ENCODE measurements at places on chromosomes 2 and 18.

GRCh38 chr2:50263728-50264127 is 768.2 kb downstream of the NRXN1 start:
- no peak for DNase-seq

DNA sequence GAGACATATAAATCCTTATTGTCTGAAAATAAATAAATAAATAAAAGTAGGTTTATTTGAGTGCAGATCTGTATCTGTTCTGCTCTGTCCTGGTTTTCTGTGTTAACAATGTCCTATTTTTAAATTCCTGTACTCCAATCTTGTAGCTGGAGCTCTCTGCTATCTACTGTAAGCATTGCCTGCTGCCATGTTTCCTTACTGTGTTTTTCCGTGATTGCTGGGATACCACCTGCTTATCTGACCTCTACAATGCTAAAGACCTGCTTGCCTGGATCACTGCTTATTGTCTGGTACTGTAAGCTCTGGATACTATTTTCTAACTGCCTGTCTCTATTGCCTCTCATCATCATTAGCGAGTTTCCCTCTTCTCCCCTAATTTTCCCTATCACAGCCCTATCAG is 11.6 kb downstream of the PTPN4 start:
- no peak for DNase-seq

DNA sequence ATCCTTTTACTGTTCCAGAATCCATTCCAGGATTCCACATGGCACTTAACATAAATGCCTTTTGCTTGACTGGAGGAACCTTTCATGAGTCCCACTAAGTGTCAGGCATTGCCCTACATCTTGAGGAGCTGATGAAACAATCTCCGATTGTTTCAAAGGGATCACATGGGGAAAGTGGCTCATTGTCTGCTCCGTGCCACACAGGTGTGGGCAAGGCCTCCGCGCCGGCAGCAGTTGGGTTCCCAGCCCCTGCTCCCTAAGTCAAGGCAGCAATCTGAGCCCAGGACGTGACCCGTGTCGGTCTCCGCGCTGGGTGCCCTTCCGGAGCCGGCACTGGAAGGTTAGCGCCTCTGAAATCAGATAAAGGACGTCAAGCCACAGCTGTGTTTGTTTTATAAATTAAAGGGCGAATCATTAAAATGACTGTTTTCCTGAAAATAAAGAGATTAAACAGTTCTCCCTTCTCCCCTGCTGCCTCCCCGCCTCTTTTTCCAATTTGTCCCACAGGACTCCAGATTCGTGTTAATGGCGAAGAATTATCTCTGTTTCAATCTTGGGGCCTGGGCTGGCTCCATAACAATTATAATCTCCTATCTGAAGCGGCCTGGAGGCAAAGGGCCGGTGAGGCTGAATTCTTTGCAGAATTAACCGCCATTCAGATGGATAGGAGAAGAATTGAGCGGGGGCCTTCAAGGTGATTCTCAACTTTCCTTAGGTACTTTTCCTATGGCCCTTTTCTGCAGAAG is 84.3 kb upstream of the FZD7 start:
- DNase-seq, result no peak

DNA sequence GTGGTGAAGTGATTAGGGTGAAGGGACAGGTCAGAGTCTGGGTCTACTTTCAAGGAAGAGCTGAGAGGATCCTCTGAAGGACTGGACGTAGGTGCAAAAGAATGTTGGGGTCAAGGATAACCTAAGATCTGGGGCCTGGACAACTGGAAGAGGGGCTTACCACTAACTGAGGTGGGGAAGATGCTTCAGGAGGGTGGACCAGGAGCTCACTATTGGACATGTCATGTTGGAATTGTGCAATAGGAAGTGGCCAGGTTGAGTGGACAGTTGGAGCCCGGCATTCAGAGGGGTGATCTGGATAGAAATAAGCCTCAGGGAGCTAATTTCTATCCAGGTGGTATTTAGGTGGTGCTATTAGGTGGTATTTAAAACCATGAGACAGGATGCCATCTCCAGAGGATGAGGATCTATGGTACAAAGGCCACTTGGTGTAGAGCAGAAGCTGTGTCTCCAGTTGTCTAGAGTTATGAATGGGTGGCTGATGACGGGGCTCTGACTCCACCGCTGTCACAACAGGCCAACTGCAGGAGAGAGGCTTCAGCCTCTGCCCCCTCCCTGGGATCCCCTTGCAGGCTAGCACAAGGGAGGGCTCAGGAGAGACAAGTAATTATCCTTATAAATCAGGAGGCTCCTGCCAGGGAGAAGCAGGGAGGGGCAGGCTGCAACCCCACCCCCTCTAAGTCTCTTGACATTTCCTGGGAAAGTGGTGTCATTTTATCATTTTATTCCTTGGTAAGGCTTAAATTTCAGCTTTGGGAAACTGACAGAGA is 158.0 kb downstream of the SMAD7 start:
- DNase-seq, result no peak

DNA sequence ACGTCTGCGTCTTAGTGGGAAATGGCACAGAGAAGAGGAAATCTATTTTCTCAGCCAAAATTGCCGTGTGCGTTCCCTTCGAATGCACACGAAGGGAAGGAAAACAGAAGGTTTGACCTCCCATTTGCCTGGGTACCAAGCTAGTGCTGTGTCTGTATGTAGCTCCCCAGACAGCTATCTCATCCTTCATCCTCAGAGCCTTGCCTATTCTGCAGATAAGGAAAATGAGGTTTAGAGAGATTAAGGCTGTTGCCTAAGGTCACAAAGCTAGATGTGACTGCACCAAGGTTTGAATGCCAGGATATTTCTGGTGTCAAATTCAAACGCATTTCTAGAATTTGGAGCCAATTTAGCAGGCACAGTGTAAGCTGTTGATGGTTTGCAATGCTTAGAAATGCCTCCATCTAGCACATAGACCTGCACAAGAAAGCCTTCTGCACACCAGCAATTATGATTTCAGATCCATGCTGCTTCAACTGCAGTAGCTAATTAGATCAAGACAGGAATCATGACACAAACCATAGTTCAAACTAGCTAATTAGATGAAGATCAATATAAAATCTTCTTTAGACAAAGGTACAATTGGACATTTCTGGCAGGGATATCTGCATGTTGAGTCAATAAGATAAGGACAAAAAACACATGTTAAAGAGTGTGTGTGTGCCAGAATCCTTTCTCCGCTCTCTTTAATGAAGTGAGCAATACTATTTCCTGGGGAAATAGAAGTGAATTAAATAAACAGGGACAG is 115.1 kb downstream of the CMPK2 start:
- DNase-seq, result no peak

DNA sequence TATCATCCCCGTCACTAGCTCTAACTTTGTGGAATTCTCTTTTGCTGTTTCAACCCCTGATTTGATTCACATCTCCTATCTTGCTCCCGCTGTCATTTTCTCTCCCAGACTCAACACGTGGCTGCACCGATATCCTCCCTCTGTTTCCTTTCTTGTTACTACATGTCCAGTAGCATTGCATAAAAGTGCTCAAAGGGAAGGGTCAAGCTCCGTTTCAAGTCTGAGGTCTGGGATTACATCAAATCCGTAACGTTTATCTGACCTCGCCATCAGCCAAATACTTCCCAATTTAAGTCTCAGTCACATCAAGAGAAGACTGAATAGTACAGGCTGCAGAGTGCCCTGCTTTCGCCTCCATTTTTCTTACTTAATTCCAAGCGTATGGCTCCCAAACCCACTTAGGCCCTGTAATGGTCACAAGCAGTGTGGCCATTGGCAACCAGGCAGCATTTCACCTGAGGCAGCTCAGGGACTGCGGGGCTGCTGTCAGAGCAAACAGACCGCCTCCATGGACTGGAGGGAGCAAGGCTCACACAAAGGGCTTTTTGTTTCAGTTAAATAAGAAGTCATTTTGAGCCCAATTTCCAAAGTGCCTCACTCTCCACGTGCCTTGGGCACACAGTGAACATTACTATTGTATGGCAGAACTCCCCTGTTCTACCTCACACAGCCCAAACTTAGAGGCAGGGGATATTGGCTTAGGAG is 217.8 kb downstream of the BCL11A start:
- no peak for DNase-seq

- DNase-seq, result no peak
These were observed 170.6 kb upstream of the NCK2 start for GRCh38 chr2:105573910-105574655.

DNA sequence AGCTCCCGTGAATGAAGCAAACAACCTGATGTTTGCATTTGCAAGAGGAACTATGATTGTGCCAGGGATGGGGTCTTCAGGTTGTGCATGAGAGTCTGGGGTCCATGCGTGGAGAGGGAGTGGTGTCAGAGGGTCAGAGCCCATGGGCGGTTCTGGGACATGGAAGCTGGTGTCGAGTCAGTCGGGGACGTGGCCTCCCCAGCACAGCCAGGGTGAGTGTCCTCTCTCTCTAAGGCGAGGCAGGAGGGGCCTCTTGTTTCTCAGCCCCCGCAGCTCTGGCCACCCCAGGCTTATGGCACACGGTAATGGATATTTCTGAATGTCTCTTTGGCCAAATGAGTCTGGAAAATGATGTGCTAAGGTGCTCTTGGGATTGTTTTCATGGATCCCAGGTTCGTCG is 118.6 kb downstream of the RTP5 start:
- DNase-seq, result no peak

GRCh38 chr2:235218486-235218907 is 266.7 kb downstream of the SH3BP4 start:
- peak; percentile 1 for DNase-seq

DNA sequence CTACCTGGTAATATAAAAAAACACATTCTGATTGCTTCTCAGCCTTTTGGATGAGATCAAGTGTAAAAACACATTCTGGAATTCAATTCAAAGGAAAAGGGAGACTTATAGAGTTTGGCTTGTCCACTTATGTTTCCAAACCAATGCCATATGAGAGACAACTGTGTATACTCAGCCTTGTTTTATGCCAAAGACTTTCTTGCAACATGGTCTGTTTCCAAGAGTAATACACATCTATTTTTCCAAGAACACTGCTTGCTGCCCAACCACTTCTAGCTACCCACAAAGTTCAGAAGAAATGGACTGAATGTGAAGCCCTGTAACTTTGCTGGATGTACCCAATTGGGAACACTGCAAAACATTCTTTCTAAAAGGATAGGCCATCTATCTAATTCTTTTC is 48.0 kb upstream of the GRB14 start:
- DNase-seq, result no peak

DNA sequence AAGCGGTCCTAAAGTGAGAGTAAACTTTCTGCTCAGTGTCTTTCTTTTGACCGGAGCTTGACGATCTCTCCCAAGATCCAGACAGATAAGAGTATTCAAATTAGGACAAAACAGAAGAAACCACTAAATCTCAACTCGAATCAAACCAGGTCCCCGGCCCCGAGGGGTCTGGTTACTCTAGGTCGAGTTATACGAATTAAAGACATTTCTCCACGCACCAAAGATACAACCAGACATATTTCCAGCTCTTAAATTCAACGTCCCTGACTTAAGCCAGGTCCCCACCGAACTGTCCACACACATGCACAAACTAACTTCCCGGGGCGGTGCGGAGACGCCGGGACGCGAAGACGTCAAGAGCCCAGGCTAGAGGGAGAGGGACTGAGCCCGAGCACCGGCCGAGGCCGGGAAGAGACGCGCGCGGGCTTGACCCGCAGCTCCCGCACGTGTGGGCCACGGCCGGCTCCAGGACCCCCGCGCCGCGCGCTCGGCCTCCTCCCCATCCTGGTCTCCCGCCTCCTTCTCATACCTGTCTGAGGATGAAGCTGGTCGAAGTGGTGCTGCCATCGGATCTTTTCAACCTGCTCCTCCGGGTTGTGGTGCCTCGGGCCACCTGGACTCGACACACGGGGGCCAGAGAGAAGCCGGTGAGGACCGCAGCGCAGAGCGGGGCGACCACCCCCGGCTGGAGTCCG is 896 bp downstream of the CACNB4 start:
- DNase-seq, result no peak

DNA sequence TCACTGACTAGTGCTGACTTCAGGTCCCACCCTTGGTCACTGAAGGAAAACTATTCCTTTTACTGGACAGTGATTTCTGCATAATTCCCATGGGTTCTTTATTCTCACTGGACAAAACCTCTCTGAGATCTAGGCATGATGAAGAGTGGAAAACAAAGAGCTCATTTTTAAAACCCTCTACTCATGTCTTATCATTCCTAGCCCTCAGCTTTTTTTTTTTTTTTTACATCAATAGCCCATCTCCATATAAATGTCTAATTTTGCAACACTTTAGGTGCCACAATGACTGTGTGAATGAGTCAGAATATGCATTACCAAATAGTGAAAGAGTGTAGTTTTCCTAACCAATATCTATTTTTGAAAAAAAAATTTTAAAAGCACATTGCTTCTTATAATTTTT is 74.8 kb downstream of the TCF4 start:
- no peak for DNase-seq

- no peak for DNase-seq
These were observed 33.9 kb upstream of the COBLL1 start for GRCh38 chr2:164875334-164876205.

- no peak for DNase-seq
These were observed 43.1 kb upstream of the CHAC2 start for GRCh38 chr2:53724536-53724935.

- DNase-seq, result no peak
These were observed 22.8 kb downstream of the SRBD1 start for GRCh38 chr2:45588158-45588829.

- no peak for DNase-seq
These were observed 49.2 kb downstream of the PIKFYVE start for GRCh38 chr2:208315081-208315788.

GRCh38 chr2:148989882-148990493 is 48.5 kb upstream of the LYPD6B start:
- DNase-seq, result peak; percentile 58

DNA sequence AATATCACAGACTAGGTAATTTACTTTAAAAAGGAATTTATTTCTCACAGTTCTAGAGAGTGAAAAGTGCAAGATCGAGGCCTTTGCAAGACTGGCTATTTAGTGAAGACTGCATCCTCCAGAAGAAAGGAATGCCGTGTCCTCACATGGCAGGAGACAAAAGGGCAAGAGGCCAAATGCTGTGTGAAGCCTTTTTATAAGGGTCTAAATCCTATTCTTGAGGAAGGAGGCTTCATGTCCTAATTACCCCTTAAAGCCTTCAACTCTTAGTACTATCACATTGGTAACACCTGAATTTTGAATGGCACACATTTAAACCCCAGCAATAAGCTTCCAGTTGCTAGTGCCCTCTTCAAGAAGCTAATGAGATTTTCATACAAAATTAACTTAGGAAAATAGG is 1882.3 kb upstream of the PIK3C3 start:
- no peak for DNase-seq

- no peak for DNase-seq
These were observed 127.0 kb upstream of the FZD5 start for GRCh38 chr2:207896525-207897285.

DNA sequence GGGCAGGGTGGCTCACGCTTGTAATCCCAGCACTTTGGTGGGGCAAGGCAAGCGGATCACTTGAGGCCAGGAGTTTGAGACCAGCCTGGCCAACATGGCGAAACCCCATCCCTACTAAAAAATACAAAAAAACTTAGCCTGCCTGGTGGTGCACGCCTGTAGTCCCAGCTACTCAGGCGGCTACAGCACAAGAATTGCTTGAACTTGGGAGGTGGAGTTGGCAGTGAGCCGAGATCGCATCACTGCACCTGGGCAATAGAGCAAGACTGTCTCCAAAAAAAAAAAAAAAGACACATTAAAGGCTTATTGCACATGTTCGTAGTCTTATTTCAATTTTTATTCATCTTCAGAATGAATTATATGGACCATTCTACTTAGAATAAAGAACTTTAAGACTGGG is 110.2 kb downstream of the BMPR2 start:
- DNase-seq, result no peak

Data from mesothelial cell of epicardium (in vitro differentiated cells).